Adipocyte (in vitro differentiated cells): ENCODE measurements at places on chromosomes 7 and 10.

GRCh38 chr7:101913247-101913721 is 95.9 kb downstream of the CUX1 start:
- no peak for DNase-seq

GRCh38 chr10:105963334-105963884 is 1201.1 kb downstream of the SORCS1 start:
- DNase-seq = no peak

GRCh38 chr7:118327174-118327573 is 102.7 kb downstream of the ANKRD7 start:
- DNase-seq = no peak

GRCh38 chr7:22551768-22552513 is 52.0 kb upstream of the STEAP1B start:
- DNase-seq = no peak

DNA sequence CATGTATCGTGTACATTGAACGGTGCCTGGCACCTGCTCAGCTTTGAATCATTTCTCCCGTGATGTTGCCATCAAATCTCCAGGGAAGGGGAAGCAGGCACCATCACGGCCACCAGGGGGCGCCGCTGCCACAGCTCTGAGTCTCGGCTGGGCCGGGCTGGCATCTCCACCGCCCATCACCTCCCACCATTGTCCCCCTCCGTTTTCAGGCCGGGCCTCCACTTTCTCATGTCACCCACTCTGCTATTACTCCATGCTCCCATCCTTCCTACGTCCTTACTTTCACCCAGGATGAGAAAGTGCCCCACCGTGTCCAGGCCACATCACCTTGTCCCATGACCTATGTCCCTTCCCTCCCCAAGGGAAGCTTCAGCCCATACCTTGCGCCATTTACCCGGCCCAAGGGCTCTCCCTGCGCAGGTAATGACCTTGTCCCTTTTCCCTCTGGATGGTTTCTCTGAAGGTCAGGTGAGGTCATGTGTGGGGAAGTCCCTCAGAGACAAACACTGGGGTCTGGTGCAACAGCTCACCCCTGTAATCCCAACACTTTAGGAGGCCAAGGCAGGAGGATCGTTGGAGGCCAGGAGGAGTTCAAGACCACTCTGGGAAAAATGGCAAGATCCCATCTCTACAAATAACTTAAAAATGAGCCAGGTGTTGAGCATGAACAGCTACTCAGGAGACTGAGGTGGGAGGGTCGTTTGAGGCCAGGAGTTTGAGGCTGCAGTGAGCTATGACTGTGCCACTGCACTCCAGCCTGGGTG is 31.8 kb upstream of the OCM2 start:
- peak; percentile 83 for DNase-seq

GRCh38 chr10:42982891-42983506 is 93.9 kb upstream of the RET start:
- no peak for DNase-seq
